HL-60 (cell line): ENCODE measurements at places on chromosomes 6 and 20.
A peak's percentile ranks its signal among the peaks of the same experiment; 100 is the strongest.

DNA sequence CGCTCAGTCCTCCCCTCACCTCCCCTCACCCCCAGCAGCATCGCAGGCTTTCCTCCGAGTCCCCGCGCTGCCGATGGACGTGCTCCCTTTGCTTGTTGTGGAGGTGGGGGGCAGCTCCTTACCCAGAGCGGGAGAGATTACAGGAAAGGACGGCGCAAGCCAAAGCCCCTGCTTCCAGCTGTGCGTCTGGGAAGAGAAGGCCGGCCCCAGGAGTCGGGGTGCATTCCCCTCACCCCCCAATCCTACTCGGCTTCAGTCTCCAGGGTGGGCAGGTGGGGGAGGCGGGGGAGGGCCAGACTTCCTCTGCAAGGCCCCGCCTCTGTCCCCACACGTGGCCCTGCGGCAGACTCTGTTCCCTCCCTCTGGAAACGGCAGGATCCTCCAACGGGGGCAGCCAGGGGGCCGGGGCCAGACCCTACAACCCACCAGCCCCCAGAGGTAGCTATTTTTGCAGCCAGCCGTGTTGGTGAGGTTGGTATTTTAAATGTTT, 43.6 kb downstream of the NTSR1 start:
- no peak for DNase-seq

DNA sequence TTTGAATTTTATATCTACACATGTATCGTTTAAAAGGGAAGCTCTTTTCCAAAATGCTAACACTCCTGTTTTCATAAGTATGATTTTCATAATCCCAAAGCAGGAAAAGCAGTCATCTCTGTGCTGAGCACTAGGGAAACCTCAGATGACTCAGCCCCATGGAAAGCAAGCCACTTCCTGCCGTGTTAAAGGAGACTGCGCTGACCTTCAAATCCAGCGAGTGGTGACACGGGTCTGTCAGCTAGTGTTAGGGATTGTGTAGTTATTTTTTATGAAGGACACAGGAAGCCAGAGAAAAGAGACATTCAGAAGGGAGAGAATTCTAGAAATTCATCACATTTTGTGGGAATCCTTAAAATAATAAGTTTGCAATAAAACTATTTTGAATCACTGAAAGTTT, 57.0 kb upstream of the CD93 start:
- DNase-seq: peak; percentile 82

DNA sequence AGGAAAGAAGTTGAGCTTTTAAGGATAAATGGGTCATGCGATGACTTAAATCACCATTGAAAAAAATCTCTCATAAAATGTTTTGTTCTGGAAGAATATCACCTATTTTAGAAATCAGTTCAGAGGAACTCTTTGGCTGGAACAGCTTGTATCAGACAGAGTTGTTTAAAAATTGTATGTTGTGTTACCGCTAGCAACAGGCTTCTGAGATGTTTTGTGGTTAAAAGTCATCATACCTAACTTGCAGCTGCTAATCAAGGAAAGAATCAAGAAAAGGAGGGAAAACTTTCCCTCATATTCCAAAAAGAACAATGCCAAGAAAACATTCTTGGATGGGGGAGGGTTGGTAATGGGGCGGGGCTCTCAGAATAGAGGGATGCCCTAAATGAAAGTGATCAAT, 220.7 kb upstream of the CITED2 start:
- DNase-seq: no peak

- DNase-seq: no peak
Measured at GRCh38 chr6:33658982-33659689, 38.0 kb downstream of the ITPR3 start.

GRCh38 chr6:72559067-72559466, 62.8 kb upstream of the KCNQ5 start:
- DNase-seq: no peak

DNA sequence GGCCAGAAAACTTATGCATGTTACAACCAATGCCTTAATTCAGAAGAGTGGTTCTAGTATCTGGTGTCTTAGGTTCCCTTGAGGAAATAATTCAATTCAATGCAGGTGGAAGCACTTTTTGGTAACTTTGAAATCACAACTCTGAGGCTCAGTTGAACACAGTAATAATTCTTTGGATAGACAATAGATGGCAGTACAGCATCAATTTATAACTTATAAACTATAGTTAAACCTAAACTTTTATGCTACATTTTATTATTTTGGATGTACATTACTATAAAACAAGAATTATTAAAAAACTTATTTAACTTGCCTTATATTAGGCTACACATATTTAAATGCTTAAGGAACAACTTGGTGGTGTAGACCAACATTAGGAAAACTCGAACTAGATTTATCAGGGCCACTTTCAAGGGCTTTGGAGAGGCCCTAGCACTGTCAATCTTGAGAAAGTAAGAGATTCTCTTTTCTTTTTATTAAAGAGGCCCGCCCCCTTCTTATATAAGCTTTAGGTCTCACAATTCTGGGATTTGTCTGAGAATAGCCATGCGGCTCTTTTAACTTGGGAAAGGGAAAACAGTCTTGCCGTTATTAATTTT, 85.9 kb downstream of the CRYBG1 start:
- DNase-seq: no peak

DNA sequence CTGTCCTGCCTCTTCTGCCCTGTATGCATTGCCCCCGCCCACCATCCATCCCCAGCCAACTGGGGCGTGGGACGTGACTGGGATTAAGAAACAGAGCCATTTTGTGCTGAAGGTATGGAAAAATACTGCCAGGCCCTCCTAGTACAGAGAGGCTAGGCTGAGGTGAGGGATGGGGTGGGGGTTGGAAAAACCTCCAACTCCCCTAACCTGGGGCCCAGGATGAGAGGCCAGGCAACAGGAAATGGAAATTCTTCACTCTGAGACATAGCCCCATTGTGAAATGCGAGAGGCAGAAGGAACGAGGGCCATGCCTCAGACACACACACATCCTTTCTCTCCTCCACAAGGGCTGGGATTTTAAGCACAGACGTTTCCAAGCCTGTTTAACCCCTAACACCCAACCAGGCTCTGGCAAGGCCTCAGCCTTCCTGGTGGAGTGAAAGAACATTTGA, 19.9 kb downstream of the KCNK5 start:
- peak; percentile 85 for DNase-seq

GRCh38 chr6:79431537-79431933, 105.7 kb downstream of the LCA5 start:
- no peak for DNase-seq

- DNase-seq: no peak
Measured at GRCh38 chr20:56380375-56380774, 11.6 kb downstream of the AURKA start.

GRCh38 chr6:34549026-34549803, 6.9 kb downstream of the SPDEF start:
- DNase-seq: no peak

- no peak for DNase-seq
Measured at GRCh38 chr6:170210026-170210390, 80.9 kb downstream of the DLL1 start.

GRCh38 chr6:155374681-155375080, 60.4 kb upstream of the TFB1M start:
- no peak for DNase-seq

- DNase-seq: no peak
Measured at GRCh38 chr6:101705866-101706265, 312.4 kb downstream of the GRIK2 start.

DNA sequence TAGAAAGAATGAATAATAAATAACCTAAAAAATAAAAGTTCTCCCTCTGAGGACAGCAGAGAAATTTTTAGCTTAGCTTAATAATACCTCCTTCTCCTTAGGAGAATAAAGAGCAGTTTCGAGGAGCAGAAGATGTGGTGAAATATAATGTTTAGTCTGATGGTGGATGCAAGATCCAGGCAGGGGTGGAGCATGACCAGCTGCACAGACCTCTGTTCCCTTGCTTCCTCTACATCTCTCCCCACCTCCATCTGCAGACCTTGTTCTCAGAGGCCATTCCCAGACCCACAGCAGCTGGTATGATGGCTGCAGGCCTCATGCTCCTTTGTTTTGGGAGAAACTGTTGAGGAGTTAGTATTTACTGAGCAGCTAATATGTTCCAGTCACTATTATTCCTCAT, 1.5 kb downstream of the BTN3A2 start:
- DNase-seq: no peak

DNA sequence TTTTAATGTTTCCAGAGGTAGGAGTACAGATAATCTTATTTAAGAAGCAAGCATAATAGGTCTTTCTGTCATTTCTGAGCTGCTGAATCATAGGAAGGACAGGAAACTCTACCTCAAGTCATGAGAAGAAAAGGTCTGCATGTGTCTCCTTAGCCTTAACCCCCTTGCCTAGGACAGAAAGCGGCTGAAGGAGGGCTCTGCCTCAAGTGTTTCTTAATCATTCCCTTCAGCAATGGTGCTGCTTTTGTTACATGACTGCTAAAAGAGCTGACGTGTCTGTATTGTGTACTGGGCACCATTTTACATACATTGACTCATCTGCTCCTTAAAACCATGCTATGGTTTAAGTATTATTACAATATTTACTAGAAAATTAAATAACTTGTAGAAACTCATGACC, 564.0 kb upstream of the AGPAT4 start:
- no peak for DNase-seq

GRCh38 chr20:20824924-20825584, 112.6 kb upstream of the RALGAPA2 start:
- DNase-seq: peak; percentile 31

DNA sequence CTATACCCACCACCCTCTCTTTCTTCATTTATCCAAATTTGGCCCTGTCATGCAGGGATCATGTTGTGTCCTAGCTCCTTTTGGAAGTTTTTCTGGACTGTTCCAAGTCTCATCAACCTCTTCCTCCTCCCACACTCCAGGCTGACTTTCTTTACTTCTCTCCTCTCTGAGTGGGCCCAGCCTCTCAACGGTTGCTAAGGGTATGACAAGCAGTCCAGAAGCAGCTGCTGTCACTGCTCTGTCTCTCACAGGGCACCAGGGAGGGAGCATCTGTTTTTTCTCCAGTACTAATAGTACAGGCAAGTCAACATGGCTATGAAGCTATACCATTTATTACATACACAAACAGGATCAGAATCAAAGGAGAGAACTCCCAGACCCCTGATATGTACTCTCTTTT, 8.2 kb downstream of the NT5DC1 start:
- DNase-seq: no peak

- DNase-seq: no peak
Measured at GRCh38 chr20:51713213-51713598, 55.0 kb downstream of the ATP9A start.

- DNase-seq: no peak
Measured at GRCh38 chr6:87628424-87628823, 38.5 kb downstream of the ORC3 start.

GRCh38 chr20:42639140-42639539, 550.6 kb downstream of the PTPRT start:
- no peak for DNase-seq

GRCh38 chr6:137473598-137473997, 20.6 kb downstream of the OLIG3 start:
- DNase-seq: no peak

GRCh38 chr6:149438855-149439254, 38.8 kb downstream of the SUMO4 start:
- no peak for DNase-seq

DNA sequence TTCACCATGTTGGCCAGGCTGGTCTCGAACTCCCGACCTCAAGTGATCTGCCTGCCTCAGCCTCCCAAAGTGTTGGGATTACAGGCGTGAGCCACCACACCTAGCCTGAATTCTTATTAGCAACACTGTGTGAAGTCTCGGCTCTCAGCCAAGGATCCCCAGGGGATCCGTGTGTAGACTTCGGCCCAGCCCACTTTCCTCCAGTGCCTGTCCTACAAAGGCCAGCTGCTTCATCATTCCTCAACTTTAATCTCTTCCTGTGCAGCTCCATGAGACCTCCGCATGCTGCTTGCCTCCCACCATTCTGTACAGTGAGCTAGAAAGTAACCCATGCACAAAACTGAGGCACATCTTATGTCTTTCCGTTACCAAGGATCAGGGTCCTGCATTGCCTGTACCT, 71.8 kb downstream of the SAMD3 start:
- no peak for DNase-seq

DNA sequence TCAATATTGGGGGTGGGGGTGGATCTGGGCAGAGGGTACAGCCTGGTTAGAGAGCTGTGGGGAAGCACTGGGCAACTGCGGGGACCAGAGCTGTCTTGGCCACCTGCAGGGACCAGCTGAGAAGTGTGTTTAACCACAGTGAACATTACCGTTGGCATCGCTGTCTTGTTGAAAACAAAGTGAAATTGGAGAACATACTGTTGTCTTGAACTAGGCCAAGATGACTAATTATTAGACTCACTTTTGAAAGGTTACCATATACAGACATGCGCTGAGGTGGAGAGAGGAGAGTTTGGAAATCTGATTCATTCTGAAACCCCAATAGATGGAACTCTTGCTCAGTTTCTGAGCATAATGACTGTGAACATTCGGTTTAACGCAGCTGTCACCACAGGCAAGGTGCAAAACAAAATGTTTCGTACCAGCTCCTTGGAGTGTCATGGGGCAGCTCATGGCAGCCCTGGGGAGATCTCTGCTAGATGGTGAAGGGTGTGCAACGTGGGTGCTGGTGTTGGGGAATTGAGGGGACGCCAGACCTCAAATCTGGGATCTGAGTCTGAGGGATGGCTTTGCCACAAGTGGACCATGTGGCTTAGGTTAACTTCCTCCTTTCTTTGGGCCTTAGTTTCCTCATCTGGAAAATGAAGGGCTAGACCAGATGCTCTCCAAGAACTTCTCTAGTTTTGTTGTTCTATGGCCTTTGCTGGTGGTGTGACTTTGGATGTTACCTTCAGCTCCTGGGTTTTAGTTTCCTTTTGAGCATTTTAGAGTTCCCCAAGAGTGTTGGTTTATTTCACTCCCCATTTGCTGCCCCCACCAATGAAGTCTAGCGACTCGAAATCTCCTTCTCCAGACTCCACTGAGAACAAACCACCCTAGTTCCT, 24.6 kb upstream of the GTSF1L start:
- DNase-seq: no peak

GRCh38 chr20:7161690-7162089, 394.2 kb downstream of the BMP2 start:
- peak; percentile 8 for DNase-seq

- no peak for DNase-seq
Measured at GRCh38 chr20:18436847-18437246, 30.0 kb downstream of the DZANK1 start.

GRCh38 chr20:40361916-40362315, 327.1 kb downstream of the MAFB start:
- DNase-seq: no peak

DNA sequence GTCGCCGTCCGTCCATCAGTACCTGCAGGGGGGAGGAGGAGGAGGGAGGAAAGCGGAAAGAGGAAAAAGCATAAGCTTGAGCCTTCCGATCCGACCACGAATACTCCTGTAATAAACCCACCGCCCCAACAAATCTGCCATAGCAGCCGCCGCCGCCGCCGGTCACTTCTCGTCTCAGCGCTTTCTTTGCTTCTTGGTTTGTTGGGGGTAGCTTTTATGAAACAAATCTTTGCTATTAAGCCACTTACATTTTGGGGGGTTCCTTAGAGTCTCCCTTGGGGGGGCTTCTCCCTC, 277 bp downstream of the ADGRB3 start:
- DNase-seq: no peak

DNA sequence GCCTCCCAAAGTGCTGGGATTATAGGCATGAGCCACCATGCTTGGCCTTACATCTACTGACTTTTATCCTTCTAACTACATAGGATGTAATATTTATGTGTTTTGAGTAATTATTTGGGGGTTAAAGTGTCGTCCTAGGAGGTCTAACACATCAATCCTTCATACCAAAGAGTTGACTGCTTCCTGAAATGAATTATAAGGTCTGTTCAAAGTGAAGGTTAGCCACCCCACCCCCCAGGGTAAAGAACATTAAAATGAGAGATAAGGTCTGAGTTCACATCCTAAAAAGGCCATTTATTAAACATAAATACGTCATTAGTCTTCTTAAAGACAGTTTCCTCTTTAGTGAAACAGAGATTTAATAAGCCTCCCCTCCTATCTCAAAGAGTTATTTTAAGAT, 33.8 kb downstream of the TNFAIP3 start:
- no peak for DNase-seq
